NCI-H1105 treated with DMSO at 0.1 percent for 48 hours (cell line): ENCODE measurements at places on chromosomes 5 and 9.

GRCh38 chr5:153429761-153430380, 60.6 kb upstream of the GRIA1 start:
- no peak for DNase-seq

GRCh38 chr9:125329978-125330377, 68.4 kb downstream of the GAPVD1 start:
- DNase-seq, result no peak

GRCh38 chr9:21966140-21966851, 27.9 kb downstream of the CDKN2A start:
- DNase-seq, result no peak

GRCh38 chr5:117496801-117497200, 922.2 kb upstream of the SEMA6A start:
- no peak for DNase-seq

DNA sequence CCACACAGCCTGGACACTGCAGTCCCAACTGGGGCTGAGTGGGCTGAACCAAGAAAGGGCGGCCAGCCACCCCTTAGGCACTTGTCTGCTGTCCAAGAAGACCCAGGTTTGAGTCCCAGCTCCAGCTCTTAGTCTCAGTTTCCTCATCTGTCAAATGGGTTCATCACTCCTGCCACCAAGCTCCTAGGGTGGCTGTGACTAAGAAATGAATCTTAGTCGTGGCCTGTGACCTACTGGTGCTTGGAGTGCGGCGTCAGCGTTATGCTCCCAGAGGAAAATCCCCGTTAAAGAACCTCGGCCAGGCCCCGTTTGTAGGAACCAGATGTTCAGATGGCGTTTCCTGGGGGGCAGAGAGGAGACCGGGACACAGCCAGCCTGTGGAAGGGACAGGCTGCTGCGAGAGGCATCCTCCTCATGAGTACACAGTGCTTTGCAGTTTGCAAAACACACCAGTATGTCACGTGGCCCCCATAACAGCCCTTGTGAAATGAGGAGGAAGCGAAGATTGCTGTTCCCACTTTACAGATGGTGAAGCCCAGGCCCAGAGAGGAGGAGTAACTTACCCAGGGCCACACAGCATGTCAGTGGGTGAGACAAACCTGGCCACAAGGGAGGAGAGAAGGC, 3.3 kb downstream of the FIBCD1 start:
- no peak for DNase-seq

DNA sequence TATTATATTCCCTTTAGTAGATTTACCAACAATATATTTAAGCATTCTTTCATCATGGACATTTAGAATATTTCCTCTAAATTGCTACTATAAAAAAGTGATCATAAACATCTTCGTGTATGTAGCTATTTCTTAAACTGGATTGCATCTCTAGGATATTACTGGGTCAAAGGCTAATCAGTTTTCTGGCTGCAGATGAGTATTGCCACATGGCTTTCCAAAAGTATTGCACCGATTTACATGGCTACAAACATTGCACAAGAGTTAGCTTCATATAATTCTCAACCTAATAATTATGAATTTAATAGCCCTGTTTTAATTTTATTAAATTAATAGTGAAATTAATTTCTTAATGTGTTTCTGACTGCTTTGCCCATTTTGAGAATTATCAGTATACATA, 183.4 kb downstream of the DMRT2 start:
- no peak for DNase-seq

DNA sequence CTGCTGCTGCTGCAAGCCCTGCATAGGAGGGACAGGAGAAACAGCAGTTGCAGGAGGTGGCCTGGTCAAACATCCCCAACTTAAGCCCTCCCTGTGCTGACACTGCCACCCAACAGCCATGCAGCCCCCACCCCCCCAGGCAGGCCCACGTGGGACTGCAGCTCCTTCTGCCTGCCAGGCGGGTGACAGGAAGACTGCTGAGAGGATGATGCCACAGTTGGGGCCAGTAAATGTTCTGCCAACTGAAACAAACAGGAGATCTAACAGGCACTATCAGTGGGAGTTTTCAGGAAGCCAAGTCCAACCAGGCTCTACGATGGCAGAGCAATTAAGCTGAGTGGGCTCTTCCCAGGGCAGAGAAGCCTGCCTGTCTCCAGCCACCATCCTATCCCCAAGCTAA, 31.1 kb downstream of the DIRAS2 start:
- no peak for DNase-seq

DNA sequence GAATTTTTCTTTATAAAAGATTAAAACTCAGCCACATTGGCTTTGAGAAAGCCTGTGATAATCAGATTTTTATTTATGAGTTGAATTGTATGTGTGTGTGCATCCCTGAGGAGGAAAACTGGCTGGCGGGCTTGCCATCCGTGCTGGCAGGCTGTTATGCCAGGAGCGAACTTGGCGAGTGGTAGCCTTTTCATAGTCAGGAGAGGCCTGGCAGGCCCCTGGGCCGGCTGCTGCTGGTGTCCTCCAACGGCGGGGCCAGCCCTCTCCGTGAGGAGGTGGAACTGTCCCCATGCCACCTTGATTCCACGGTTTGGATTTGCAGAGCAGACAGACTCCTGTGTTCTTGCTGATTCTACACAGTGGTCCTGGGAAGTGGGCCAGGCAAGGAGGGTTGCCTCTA, 43.3 kb downstream of the ZNF618 start:
- no peak for DNase-seq

DNA sequence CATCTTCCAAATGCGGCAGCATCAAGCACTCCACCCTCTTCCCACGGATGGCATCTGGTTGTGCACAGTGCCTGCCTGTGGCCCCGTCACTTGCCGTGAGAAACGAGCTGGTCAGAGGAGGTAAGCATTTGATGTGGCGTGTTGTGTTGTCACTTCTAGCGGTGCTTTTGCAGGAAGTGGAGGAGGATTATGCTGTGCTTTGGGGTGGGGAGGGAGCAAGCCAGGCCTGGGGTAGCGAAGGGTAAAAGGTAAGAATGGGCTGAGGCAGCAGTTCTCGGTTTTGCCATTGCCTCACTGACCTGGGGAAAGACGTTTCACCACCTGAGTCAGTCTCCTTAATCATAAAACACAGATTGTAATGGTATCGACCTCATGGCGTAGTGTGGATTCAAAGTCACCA, 2.3 kb upstream of the POMT1 start:
- DNase-seq, result no peak

GRCh38 chr5:180548563-180548962, 42.7 kb downstream of the SCGB3A1 start:
- DNase-seq, result no peak

- DNase-seq, result no peak
Observed at GRCh38 chr9:36297798-36298197, 39.5 kb upstream of the GNE start.

- DNase-seq, result no peak
Observed at GRCh38 chr9:112921549-112921948, 30.9 kb upstream of the SLC46A2 start.

DNA sequence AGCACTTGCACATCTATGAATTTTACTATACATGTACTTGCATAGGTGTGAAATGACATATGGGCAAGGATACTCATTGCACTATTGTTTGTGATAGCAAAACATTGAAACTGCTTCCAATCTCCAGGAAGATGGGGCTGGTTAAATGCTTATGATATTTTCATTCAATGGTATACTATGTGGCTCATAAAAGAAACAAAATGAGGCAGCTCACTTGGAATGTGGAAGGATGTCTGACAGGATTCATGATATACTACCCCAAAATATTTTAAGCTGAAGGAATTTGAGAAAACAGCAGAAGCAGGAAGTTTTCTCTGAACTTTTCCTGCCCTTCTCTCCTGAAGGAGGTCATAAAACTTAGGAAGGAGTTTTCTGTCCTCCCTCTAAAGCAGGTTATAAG, 99.6 kb upstream of the CAST start:
- DNase-seq, result no peak

DNA sequence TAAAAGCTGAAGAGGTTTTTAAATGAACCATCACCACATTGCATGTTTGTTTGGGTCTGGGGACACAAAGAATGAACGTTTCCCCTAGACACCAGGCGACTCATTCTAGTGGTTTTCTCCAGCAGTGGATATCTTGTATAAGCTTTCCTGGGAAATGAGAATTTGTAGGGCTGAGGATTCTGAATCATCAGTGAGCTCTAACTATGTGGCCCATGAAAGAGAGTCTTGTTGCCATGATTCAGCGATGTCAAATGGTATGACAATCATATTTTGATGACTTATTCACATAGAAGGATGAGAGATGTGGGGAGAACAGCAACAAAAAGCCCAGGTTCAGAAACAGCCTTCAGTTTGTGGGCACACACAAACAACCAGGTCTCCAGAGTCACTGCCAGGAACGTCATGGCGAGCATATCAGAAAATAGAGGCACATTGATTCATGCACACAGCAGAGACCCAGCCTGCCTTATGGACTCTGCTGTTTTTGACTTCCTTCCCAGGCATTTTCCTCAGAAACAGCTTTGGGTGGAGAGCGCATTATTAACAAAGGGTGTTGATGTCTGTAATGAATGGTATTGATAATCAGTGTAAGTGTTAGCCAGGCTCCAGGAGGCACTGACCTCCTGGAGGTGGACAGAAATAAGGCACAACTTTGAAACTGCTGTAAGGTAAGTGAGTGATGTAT, 13.3 kb downstream of the ZNF474 start:
- no peak for DNase-seq

DNA sequence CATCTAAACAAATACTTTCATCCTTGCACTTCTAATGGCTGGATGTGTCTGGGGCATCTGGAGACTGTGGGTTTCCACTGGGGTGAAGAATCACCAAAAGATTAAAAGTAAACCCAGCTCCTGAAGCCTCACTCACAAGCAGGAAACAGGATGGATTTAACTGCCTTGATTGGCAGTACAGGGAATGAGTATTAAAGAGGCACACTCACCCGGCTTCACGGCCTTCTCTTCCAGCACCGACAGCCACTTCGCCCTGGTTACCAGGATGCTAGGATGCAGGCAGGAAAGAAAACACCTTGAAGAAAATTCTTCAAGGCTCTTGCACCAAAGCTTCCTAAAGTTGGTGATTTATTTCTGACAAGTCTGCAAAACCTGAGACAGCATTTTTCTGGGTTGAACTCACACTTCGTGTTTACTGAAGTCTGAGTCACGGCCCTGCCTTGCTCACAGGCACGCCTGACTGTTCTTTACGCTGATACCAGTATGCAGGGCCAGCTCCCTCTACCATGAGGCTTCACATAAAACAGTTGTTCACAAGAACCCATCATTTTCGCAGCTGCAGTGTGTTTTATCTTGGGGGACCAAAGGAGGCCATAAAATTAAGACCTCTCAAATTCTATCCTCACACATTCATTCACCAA, 56.5 kb upstream of the ZNF354A start:
- DNase-seq, result no peak

- no peak for DNase-seq
Observed at GRCh38 chr5:105752801-105753200, 1917.9 kb downstream of the EFNA5 start.

DNA sequence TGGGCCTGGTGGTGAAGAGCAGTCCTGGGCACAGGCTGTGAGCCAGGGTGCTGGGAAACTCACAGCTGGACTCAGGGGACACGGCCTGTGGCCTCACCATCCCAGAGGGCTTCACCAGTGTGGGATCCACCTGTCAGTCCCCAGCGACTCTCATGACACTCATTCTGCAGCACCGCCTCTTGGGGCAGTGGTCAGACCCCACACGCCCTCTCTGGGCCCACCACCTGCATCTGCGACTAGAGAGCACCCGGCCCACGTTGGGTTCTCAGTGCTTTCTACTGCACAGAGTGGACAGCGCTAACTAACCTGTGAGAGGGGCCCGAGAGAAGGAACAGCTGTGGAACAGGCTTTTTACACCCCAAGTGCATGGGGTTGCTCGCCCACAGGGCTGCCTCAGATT, 45.8 kb upstream of the GARNL3 start:
- DNase-seq, result no peak

- no peak for DNase-seq
Observed at GRCh38 chr9:89706731-89707191, 101.9 kb downstream of the GADD45G start.

DNA sequence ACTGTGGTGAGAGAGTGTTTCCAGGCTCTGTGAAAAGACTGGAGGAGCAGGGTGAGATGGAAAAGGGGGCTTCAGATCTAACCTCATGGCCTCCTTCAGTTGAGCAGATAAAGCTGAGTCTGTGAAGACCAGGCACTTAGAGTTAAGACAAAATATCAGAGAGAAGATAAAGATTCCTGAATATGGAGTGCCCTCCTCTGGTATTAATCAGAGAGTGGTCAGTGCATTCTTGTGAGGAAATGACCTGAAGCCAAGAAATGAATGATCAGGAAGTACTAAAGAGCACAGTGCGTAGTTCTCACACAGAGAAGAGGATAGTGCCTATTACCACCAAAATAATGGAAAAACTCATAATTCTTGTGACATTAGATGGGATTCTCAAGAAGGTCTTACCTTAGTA, 1417.0 kb upstream of the ACO1 start:
- DNase-seq, result no peak

GRCh38 chr9:12908895-12909294, 134.1 kb downstream of the LURAP1L start:
- no peak for DNase-seq

- DNase-seq, result no peak
Observed at GRCh38 chr5:9373571-9373970, 172.3 kb downstream of the SEMA5A start.

GRCh38 chr9:105710638-105711037, 16.3 kb downstream of the TMEM38B start:
- no peak for DNase-seq
